NCI-H524 (cell line): ENCODE measurements at places on chromosomes 5 and 9.
A peak's percentile ranks its signal among the peaks of the same experiment; 100 is the strongest.

- no peak for DNase-seq
Measured at GRCh38 chr9:81289622-81290021, 399.7 kb downstream of the TLE1 start.

GRCh38 chr9:92616199-92616641, 53.7 kb downstream of the IPPK start:
- no peak for DNase-seq

DNA sequence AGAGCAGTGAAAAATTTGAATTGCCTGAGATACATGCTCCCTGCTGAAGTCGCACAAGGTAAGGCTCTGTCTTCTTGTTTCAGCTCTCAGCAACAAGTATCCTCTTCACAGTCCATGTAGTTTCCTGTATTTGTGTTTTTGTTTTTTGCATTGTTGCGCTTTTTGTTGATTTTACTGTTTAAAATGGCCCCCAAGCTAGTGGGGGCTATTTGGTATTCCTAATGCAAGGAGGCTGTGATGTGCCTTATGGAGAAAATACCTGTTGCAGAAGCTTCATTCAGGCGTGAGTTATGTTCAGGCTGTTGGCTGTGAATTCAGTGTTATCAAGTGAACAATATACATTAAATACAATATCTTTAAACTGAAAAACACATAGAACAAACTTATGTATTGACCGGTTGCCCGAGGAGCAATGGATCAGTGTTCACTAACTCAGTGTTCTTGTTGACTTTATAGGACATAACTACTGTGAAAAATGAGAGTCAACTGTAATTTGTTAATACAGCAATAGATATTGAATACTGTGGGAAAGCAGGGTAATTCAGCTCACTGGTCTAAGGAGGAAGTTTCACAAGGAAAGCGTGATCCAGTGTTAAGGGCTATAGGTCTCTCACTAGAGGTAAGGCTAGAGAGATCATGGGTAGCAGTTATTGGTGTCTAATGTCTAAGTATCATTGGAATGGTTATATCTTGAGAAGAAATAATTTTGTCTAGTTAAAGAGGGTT, 150.5 kb downstream of the GCNT1 start:
- DNase-seq, result no peak

- DNase-seq, result no peak
Measured at GRCh38 chr5:131994090-131994489, 17.4 kb downstream of the ACSL6 start.

DNA sequence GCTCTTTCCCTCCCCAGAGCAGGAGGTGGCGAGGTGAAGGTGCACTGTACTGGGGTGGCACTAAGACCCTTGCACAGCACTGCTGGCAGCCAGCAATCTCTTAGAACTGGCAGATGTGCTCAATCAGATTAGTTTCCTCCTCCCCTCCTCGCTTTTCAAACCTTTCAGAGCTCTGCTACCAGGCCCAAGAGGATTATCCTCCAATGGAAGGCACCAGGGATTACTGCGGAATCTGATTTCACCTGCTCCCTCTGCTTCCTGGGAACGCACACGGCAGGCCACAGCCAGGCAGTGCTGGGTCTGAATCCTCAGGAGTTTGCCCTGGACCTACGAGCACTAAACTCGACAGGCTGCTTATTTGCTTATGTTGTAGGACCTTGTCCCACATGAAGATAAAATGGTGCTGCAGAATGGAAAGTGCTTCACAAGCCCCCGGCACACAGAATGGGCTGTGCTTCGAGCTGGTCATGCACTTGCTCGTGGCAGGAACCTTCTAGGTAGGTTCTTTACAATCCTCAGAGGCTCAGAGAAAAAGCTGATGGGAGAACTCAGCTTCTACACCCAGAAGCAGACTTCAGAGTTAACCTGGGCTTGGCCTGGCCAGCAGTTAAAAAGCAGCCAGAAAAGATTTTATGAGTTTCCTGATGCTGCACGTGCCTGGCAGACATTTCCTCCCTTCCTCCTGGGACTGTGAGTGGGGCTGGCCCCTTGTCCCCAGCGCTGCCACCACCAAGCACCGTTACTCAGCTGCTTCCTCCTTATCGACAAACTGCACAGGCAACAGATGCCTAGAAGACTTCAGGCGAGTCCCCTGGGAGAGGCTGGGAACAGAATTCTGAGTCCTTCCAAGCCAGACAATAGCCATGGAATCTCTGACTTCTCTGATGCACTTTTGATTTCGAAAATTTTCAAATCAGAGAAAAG, 33.1 kb downstream of the FABP6 start:
- DNase-seq, result peak; percentile 98

DNA sequence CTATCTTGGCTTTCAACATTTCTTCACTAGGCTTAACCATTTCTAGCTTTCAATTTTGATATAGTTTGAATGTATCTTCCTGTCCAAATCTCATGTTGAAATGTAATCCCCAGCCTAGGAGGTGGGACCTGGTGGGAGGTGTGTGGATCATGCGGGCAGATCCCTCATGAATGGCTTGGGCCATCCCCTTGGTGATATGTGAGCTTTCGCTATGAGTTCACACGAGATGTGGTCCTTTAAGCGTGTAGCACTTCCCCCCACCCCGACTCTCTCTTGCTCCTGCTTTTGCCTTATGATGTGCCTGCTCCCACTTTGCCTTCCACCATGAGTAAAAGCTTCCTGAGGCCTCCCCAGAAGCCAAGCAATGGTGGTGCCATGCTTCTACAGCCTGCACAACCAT, 40.6 kb downstream of the PHAX start:
- DNase-seq, result no peak
